ENCODE measurements at places on chromosomes 2 and 18.

DNA sequence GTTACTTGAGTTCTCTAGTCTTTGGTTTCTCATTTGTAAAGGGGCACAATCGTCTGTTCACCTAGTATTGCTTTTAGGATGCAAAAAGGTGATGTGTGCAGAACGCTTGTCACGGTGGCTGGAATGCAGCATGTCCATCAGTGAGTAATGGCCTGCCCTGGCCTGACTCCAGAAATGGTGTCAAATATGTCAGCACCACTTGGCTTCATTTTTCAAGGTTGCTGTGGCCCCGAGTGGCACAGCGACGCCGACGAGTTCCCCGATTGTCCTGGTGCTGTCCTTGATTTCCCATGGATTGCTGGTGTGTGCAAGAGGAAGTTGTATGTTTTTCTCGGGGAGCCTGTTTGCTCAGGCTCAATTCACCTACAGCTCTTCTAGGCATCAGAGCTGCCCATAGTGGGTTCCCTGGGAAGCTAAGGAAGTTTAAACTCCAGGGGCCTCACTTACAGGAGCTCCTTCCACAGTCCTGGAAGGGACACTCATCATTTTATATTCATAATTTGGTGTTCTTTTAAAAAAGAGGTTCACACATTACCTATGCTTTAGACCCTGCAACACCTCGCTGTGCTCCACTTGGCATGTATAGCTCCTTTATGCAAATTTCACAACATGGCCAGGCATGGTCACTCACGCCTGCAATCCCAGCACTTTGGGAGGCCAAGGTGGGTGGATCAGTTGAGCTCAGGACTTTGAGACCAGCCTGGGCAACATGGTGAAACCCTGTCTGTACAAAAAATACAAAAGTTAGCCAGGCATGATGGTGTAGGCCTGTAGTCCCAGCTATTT is 25.6 kb upstream of the ZNF407 start:
- DNase-seq: no peak

DNA sequence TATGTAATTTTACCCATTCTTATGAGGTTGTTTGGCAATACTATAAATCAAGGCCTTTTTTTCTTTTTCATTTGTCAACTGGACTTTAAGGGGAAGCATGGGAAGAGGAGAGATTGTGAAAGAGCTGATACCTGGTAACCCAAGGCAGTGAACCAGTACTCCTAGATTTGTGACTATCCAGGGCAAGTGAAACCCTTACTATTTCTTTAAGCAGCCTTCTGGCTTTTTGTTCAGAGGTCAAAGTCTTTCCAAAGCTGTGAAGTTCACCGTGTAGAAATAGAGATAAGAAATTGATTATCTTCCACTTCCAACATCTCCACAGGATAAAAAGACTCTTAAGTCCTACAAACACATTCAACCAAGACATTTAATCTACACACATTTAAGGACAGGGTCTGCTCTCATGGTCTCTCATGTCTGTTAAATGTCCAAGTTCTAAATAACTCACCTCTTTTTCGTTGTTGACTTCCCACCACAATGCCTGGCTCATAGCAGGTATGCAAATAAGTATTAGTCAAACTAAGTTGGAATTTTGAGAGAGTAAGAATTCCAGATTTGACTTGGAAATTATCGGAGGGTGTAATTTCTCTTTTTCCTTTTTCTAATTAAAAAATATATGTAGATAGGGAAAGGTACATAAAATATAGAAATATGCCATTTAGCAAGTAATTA is 485.8 kb downstream of the STK39 start:
- DNase-seq: no peak

DNA sequence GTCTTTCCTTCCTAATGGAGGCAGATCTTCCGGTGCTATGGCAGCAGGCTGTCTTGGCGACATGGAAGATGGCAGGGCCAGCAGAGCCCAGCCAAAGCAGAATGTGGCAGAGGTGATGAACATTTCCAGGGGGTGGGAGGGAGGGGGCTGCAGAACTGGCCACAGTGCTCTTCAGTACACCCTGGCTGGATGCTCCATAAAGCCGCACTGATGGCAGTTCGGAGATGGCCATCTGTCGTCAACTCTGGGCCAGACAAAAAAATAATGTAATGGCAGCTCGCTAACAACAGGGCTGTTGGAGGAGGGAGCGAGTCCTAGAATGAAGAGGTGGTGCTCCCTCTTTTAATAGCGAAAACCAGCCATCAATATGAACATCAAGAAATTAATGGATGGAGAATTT is 271.0 kb downstream of the ZNF521 start:
- DNase-seq: no peak

GRCh38 chr2:138877421-138877820 is 97.2 kb upstream of the NXPH2 start:
- DNase-seq: no peak

- no peak for DNase-seq
Measured at GRCh38 chr2:75525434-75526310, 35.1 kb downstream of the EVA1A start.

Data from head of caudate nucleus (tissue), 42 donors.